ENCODE measurements at places on chromosomes 5 and 9.

- peak; percentile 15 for DNase-seq
These were observed 61.3 kb upstream of the MOCS2 start for GRCh38 chr5:53170746-53171349.

DNA sequence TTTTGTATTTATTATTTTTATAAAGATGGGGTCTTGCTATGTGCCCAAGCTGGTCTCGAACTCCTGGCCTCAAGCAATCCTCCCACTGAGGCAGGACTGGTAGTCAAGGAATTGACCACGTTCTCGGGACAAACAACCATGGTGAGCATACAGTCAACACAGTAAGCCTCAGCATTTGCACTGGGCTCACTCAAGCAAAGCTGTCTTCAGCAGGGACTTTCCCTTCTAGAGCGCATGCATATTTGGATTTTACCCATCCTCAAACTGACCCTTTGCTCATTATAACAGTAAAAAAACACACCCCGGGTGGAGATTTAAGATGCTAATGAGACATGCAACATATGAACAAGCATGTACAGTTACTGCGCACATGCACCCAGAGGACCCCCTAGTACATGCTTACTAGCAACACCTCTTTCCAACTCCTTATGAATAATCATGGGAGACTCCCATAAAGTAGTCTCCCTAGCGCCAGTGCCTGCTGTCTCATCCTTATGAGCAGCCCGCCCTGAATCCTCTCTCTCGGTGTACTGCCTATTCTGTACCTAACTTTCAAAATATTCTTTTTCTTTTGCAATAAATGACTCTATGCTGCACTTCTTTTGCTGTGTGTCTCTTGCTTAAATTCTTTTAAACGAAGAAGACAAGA lies 41.5 kb downstream of the C5orf22 start:
- no peak for DNase-seq

GRCh38 chr9:130288926-130289690 lies 23.5 kb downstream of the HMCN2 start:
- DNase-seq = no peak

DNA sequence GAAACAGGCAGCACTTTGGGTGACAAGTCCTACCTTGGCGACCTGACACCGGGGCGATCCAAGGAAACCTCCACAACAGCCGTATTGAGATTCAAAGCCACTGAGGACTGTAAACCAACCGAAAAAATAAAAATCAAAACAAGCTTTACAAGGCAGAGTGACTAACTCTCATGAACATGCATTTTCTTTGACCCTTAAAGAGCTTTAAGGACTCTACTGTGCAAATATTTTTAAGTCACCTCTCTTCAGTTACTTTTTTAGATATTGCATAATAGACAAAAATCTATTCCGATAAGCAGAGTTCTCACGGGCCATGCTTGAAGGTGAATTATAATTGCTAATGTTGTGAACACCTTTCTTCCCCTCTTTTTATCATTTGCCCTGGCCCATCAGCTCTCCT lies 38.3 kb downstream of the EQTN start:
- DNase-seq = no peak

- no peak for DNase-seq
These were observed 75.7 kb downstream of the WNK2 start for GRCh38 chr9:93259490-93260262.

GRCh38 chr9:126849591-126850225 lies 10.7 kb upstream of the ZBTB34 start:
- no peak for DNase-seq

DNA sequence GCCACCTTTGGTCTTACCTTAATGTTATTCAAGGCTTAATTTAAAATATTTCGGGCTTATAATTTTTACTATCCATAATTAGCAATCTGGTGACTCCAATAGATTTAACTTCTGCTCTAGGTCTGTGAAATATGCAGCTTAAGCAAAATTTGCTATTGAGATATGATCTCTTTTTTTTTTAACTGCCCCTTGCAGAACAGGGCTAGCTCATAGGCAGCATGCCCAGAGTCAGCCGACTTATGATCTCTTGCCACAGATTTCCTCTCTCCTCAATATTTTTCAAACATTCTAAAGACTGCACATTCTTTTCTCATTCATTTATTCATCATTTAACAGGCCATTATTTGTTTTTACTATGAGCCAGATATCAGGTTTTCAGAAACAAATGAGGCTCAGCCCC lies 4.5 kb downstream of the TTC23L start:
- DNase-seq = no peak

DNA sequence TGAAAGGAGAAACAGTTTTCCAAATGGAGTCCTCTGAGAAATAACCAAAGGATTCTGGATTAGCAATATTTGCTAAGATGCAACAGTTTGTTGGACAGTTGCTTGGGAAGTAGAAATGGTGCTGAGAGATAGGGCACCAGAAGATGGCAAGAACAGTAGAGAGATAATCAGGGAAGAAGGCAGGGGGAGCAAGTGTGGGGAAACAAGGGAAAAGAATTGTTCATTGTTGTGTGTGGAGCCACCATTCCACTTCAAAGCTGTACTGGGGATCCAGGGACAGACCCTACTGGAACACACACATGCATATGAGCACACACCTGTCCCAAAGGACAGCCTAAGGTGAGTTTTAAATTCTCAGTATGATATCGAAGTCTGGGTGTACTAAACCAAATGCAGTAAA lies 152.5 kb downstream of the ZNF608 start:
- no peak for DNase-seq

DNA sequence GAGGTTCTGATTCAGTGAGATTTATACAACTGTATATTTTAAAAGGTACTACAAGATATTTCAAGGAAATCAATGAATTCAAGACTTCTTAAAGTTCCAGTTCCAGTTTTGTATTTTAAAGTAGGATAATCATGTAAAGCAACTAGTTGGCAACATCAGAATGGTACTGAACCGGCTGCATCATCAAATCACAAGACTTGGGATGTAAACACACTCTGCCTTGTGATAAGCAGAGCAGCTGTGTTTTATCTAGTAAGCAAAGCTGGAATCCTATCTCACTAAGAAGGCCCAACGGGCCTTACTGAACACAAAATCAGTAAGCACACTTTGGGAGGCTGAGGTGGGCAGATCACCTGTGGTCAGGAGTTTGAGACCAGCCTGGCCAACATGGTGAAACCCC lies 327.2 kb upstream of the NREP start:
- DNase-seq = no peak

DNA sequence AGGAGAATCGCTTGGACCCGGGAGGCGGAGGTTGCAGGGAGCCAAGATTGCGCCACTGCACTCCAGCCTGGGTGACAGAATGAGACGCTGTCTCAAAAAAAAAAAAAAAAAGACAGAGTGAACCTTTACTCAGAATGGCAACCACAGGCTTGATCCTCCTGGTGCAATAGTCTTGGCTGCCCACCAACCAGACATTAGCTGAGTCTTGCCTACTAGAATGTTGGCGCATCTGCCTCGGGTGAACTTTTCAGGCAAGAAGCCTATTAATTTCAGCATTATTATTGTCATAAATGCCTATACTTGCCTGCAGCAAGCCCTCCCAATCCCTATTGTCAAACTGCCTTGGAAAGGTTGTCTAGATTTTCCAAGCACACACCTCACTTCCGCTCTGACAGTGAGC lies 4.2 kb downstream of the SERINC5 start:
- no peak for DNase-seq

DNA sequence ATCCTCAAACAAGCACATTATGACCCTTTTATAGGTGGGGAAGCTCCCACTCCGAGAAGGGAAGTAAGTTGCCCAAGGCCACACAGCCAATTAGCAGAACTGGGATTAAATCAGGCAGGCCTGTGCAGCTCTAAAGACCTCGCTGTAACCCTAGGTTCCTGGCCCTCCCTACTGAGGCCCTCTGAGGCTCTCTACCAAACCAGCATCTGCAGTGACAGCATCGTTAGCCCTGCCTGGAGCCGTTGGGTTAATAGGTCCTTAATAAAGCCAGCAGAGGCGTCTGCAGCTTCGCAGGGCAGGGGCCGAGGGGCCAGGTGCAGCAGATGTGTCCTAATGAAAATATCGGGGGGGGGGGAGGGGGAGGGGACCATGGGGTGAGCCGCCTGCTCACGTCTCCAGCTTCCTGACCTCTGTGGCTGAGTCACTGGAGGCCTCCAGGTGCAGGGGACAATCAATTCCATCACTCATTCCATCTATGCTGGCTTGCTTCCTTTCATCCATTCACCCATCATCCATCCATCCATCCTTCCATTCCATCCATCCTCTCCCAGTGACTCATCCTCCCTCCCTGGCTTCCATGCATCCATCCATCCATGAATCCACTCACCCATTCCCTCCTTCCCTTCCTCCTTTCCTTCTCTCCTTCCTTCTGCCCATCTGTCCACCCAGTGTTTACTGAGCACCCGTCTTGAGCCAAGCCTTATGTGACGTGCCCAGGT lies 203.9 kb downstream of the C9orf50 start:
- no peak for DNase-seq

DNA sequence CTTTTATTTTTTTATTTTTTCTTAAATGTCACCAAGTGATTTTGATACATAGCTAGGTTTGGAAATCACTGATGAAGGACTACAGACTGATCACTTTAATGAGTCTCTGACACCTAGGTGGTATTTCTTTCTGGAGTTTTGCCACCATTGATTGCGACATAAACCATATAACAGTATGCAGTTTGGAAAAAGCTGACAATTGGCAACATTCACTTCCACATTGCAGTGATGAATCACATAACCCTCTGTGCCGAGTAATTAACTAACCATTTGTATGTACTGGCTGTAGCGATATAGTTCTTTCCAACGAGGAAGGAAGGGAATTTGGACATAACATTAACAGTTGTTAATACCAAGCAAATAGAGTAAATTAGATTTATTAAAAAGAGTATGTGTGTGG lies 222.9 kb upstream of the EFNA5 start:
- no peak for DNase-seq

- peak; percentile 44 for DNase-seq
These were observed 48.5 kb downstream of the RFX3 start for GRCh38 chr9:3477236-3477834.

GRCh38 chr5:13648822-13649221 lies 295.7 kb downstream of the DNAH5 start:
- DNase-seq = no peak

- no peak for DNase-seq
These were observed 73.2 kb downstream of the SNCAIP start for GRCh38 chr5:122385286-122385685.
